ENCODE measurements at places on chromosomes 7 and 10.

DNA sequence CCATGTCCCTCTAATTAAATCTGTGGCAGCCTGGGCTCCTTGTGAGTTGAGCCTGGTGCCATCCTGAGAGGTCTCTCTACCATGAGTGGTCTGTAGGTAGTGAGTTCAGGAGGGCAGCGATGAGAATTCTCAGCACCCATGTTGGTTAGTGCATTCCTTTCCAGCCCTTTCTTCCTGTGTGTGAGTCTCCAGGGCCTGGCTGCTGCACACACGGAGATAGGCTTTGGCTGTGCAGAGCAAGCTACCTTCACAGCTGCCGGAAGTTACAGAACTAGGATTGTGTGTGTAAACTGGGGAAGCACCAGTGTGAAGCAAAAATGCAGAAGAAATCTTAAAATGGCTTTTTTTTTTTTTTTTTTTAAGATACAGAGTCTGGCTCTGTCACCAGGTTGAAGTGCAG, 358.6 kb downstream of the PAXIP1 start:
- no peak for DNase-seq

DNA sequence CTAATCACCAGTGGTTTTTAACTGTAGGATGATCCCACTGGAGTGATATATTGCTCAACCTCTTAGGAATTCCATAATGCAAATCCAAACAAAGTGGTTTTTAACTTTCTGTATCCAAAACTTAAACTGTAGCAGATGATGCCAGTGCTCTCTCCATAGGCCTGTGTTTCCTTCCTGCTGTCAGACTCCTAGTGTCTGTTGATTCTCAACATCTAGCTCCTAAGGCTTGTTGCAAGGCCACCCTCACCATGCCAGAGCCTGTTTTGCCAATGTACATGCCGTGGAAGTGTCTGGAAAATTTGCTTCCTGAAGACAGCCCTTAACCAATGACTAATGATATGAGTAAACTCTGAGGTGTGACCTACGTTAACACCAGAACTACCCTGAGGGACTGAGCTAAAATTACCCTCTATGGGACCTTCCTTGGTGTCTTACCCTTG, 39.3 kb downstream of the C1GALT1 start:
- no peak for DNase-seq

DNA sequence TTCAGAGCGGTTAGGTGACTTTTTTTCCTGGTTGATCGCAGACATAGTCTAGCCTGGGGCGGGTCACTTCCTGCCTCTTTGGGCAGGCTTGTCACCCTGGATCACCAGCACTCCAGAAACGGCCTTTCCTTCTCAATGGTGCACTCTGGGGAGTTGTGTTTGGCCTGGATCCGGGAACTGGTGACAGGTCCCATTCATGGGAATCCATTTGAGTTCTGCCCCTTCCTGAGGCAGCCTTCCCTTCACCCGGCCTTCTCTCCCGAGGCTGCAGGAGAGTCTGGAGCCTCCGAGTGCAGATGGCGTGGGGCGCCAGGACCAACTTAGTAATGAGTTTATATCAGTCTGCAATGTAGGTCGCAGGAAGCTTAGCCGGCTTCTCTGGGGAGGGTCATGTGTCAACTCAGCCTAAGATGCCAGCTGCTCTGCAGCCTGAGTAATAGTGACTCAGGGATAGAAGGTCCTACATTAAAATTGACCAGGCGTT, 54.2 kb downstream of the TACR2 start:
- DNase-seq = no peak

DNA sequence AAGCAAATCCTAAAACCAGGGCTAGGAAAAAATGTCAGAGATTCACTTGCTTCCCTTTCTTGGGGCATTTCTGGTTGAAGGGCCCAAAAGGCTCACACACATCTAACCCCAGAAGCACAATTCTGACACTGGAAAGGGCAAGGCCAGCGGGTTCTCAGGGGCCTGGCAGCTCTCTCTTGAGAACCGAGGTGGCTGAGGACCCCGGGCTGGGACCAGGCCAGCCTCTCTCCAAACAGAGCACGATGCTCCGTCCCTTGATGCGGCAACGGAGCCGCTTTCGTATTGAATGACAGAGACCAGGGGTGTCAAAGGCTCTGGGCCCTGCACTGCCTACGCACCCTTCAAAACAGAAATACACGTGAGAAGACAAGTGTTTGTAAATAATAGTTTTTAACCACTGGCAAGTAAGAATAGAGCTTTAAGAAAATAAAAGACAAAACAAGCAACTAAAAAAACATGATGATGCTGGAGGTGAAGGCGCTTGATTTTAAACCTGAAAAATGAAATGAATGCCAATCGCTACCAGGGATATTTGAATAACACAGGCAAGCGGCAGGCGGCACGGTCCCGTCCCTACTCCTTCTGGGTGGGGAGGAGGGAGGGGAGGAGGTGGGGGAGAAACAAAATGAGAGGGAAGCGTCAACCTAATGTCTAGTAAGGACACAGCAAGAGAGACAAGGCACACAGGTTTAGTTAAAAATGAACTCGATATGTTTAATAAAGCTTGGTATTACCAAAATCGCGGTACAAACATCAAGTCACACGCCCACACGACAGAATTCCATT, 68.0 kb downstream of the SLC29A4 start:
- DNase-seq = no peak

DNA sequence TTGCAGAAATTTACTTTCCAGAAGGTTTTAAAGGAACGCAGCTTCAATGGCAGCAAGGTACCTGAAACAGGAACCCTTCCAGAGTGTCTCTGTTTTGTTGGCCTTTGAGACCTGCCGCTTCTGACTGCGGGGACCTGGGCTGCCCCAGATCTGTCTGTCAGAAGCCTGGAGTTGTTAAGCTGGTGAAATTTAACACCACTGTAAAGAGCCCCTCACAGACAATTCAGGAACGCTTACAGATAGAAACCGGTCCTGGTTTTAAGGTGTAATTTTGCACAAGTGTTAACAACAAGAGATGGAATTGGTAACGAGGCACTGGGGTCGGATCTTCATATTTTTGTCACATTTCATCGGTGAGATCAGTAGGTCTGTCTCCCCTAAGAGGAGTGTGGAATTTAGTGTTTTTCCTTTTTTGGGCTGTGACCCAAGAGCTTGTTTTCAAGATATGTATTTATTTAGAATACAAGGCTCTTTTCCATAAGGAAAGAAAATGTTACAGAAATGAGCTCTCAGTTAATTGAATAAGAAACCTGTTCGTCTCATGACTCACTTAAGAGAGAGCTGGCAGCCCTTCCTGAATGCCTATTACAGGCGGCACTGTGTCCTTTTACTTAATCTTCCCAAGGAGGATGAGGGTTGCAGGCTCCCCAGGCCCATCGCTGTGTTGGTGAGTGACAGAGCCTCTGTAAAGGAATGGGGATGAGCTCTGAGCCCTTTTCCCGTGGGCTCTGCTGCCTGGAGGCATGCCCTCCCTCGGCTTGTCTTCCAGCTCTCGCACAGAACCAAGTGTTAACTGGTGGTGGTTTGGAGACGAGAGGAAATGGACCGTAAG, 168.7 kb downstream of the CUX1 start:
- DNase-seq = no peak

DNA sequence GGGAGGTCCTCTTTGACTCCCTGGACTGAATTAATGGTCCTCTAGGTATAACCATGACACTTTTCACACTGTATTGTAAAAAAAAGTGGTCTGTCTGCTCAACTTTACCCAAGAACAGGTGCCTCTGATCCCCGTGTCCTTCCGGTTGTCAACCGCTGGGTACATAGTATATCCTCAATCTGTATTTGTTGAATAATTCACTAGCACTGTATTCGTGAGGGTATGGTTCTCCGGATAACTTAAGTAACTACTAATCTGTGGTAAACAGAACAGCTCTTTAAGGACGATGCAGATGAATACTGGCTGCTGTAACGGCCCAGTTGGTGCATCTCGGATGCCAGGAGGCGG, 472 bp upstream of the ADAM22 start:
- DNase-seq = no peak

Data from stimulated activated CD8-positive, alpha-beta memory T cell treated with anti-CD3 and anti-CD28 coated beads, Interleukin-15, amount 100 ng/mL, for 4 hours (primary cell).